NCI-H1092 treated with DMSO at 0.1 percent for 48 hours (cell line): ENCODE measurements at places on chromosomes 6 and 20.

GRCh38 chr6:33634161-33634727 lies 13.1 kb downstream of the ITPR3 start:
- no peak for DNase-seq

GRCh38 chr6:20540683-20541082 lies 6.4 kb downstream of the CDKAL1 start:
- no peak for DNase-seq

DNA sequence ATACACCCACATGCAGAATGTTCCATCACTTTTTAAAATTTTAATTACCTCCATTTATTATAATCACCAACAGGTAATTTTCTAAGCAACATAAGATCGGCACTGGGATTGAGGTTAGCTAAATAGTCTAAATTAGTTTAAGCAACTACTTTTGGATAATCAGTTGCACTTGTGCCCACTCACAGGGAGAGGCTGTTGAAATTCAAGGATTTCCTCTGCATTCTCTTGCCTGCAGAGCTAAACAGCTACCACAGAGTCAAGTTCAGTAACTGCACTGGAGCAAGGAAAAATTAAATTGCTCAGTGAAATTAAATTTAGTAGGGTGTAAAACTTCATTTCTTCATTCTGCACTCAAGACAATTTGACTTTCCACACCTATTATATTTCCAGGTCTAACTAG lies 120.7 kb upstream of the CCDC28A start:
- no peak for DNase-seq

- no peak for DNase-seq
Measured at GRCh38 chr6:39153766-39154397, 38.9 kb upstream of the SAYSD1 start.

- DNase-seq: no peak
Measured at GRCh38 chr6:80181352-80182081, 75.0 kb downstream of the BCKDHB start.
